ENCODE measurements at places on chromosomes 5 and 9. TPM values are rescaled to one million over a fixed set of nuclear protein-coding genes. Genes with fewer than 3 reads are reported as not detected.

GRCh38 chr9:115146581-115147021, 28.6 kb upstream of the TNC start:
- no peak overlapping the region for H3K27ac ChIP-seq
- H3K27me3 ChIP-seq: no peaks in the 10 kb centered on the region
- no peaks in the 10 kb centered on the region for H3K36me3 ChIP-seq
- no peaks in the 10 kb centered on the region for H3K4me1 ChIP-seq
- DNase-seq: no peak

- H3K36me3 ChIP-seq: no peaks in the 10 kb centered on the region
- no peak overlapping the region for H3K4me3 ChIP-seq
- no peak for DNase-seq
- no peak overlapping the region for H3K27ac ChIP-seq
- no peaks in the 10 kb centered on the region for H3K4me1 ChIP-seq
Observed at GRCh38 chr5:97124335-97124734, 18.1 kb downstream of the LIX1 start.

DNA sequence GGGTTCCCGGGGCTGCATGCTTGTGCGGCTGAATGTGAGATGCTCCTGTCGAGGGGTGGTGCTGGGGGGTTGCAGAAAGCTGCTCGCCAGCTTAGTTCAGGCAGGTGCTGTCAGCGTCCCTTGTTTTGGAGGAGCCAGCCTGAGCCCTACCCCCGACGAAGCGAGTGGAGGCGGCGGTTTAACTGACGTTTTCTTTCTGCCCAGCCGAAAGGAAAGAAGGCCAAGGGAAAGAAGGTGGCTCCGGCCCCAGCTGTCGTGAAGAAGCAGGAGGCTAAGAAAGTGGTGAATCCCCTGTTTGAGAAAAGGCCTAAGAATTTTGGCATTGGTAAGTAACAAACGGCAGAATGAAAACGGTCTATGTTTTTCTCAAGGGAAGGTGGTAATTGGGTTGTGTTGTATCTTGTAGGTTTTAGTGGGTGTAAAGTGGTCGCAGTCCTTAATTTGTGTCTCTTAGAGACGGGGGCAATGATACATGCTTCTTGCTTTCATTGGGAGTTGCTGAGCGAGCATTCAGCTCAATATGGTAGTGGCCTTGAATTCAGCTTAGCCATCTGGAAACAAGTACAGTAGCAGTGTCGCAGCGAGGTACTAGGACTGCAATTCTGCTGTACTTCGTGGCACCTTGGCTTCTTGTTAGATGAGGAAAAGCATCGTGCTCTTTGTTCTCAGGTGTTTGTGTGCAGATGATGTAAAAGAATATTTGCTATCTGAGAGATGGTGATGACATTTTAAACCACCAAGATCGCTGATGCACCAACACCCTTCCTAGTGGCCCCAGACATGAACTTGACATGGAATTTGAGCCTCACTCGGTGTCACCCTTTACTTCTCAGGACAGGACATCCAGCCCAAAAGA, 928 bp downstream of the RPL7A start:
- peak overlapping the region; percentile 98 for H3K27ac ChIP-seq
- H3K4me1 ChIP-seq: peaks cover 16% of the 10 kb centered on the region
- no peaks in the 10 kb centered on the region for H3K27me3 ChIP-seq
- no peak for DNase-seq
- H3K36me3 ChIP-seq: peaks cover 74% of the 10 kb centered on the region
- H3K4me3 ChIP-seq: peak overlapping the region; percentile 100

GRCh38 chr5:114988096-114988495, 181.6 kb downstream of the TRIM36 start:
- H3K27me3 ChIP-seq: no peaks in the 10 kb centered on the region
- DNase-seq: no peak
- no peaks in the 10 kb centered on the region for H3K4me1 ChIP-seq

GRCh38 chr5:54547711-54548250, 30.2 kb downstream of the SNX18 start:
- H3K36me3 ChIP-seq: no peaks in the 10 kb centered on the region
- no peak for DNase-seq
- no peaks in the 10 kb centered on the region for H3K4me1 ChIP-seq
- H3K27ac ChIP-seq: no peak overlapping the region
- no peak overlapping the region for H3K4me3 ChIP-seq

GRCh38 chr5:59065554-59065953, 482.7 kb downstream of the RAB3C start:
- H3K36me3 ChIP-seq: no peaks in the 10 kb centered on the region
- no peak overlapping the region for H3K4me3 ChIP-seq
- H3K4me1 ChIP-seq: no peaks in the 10 kb centered on the region
- DNase-seq: no peak
- no peak overlapping the region for H3K27ac ChIP-seq

GRCh38 chr9:92739346-92739970, 25.2 kb downstream of the BICD2 start:
- DNase-seq: no peak
- peaks cover 12% of the 10 kb centered on the region for H3K4me1 ChIP-seq
- no peak overlapping the region for H3K4me3 ChIP-seq

The RPS14 gene
- 3,523 TPM for total RNA-seq

The DOCK8 gene
- total RNA-seq: 49.4 TPM

The MIGA2 gene
- total RNA-seq: 49.4 TPM

Data from K562 (cell line).